ENCODE measurements at places on chromosomes 12 and 14. TPM values are rescaled to one million over a fixed set of nuclear protein-coding genes. Genes with fewer than 3 reads are reported as not detected.

Gene FIGNL2
- total RNA-seq: under 0.01 TPM

Gene DENR
- total RNA-seq: 26.3 TPM

Gene RDH12
- not detected for total RNA-seq

Gene PLD4
- 0.07 TPM for total RNA-seq

Gene MFAP5
- 37.3 TPM for total RNA-seq

Gene TEAD4
- 7.0 TPM for total RNA-seq

Gene AHNAK2
- 194 TPM for total RNA-seq

Gene C1RL
- total RNA-seq: 66.3 TPM

Gene LIMA1
- 123 TPM for total RNA-seq

Gene SERPINA9
- total RNA-seq: not detected

Gene PDE3A
- 108 TPM for total RNA-seq

Gene CCDC88C
- 0.10 TPM for total RNA-seq

Gene CFAP73
- not detected for total RNA-seq

Gene HELB
- total RNA-seq: 5.0 TPM

Gene MYF5
- total RNA-seq: not detected

Gene IKZF4
- 2.4 TPM for total RNA-seq

Gene CLEC6A
- total RNA-seq: not detected

Gene TMPO
- total RNA-seq: 25.3 TPM

Gene FOXG1
- total RNA-seq: 1.6 TPM

Gene DDN
- 0.20 TPM for total RNA-seq

Gene ACADS
- 6.6 TPM for total RNA-seq

Gene NPFF
- not detected for total RNA-seq

Gene GYS2
- not detected for total RNA-seq

Gene PPP4R4
- 1.4 TPM for total RNA-seq

Gene PTPRB
- total RNA-seq: 8.6 TPM

Gene TSPAN8
- total RNA-seq: 108 TPM

Gene SERPINA4
- total RNA-seq: not detected

Gene DPPA3
- total RNA-seq: not detected

Gene CCDC38
- total RNA-seq: not detected

Gene RNF212B
- not detected for total RNA-seq

Gene LRFN5
- total RNA-seq: 11.3 TPM

Gene KRT71
- total RNA-seq: not detected

Gene NRXN3
- 2.9 TPM for total RNA-seq

Gene SERPINA3
- 9.7 TPM for total RNA-seq

Gene ST8SIA1
- 2.2 TPM for total RNA-seq

Gene TMEM30B
- 0.86 TPM for total RNA-seq

Gene SLC17A8
- total RNA-seq: not detected

Measured in smooth muscle cell of the pulmonary artery (primary cell).